ENCODE measurements at places on chromosomes 4 and X. TPM values are rescaled to one million over a fixed set of nuclear protein-coding genes. Genes with fewer than 3 reads are reported as not detected.

GPRASP2 gene
- polyA plus RNA-seq, result 16.6 TPM

DNA sequence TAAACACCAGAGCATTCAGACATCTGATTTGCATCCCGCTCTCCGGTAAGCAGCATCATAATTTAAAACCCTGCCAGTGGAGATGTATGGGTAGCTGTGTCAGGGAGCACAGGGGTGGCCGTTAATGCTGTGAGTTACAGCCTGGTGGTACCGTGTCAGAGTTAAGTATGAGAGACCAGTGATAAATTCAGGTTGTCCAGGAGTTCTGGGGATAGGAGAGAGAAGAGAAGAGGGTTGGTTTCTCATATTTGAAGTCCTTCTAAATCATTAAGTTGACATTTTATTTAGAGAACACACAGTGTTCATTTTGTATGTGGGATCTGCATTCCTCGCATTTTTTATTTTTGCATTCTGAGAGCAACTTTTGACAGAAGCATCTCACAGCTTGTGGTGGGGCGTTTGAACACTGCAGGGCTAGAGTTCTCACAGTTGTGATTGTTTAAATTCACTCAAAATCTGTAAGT lies 157.6 kb downstream of the DCLK2 start:
- DNase-seq, result no peak

DNA sequence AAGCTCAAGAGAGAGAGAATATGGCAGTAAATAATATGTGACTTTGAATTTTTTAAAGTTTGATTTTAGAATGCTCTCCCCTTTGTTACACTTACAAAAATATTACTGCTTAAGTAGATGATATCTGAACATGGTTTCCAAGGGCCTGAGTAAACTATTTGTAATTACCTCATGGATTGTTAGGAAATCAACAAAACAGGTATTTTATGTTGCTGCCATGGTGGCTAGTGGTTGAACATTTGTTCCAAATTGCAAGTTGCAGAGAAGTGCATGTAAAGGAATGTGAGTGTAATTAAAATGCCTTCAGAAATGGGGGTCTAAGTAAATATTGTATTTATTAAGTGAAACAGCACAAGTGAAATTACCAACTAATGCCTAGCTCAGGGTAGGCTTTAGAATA lies 27.6 kb downstream of the SEPTIN11 start:
- DNase-seq, result no peak

- DNase-seq, result no peak
Observed at GRCh38 chr4:82553020-82553419, 8.8 kb downstream of the TMEM150C start.

- no peak for DNase-seq
Observed at GRCh38 chr4:39263895-39264294, 81.6 kb downstream of the WDR19 start.

All from hindlimb muscle (tissue), 1 donor.